ENCODE measurements at places on chromosomes 12 and 14.

DNA sequence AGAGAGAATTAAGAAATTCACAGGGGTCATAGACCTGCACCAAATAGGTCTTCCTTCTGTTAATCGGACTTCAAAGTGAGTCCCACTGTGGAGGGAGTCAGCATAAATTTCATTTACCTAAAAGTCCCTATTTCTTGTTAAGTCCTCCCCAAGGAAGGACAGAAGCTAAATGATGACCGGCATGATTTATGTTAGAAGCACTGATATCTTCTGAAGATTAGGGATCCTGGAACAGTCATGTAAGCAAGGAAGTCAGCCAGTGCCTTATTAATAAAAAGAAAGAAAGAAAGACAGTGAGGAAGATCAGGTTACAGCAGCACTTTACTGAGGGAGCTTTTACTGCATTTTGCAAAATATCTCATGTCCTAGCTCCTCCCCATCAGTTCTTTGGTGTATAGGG lies 287.5 kb downstream of the FOXG1 start:
- DNase-seq, result peak; percentile 2

GRCh38 chr14:53310412-53310811 lies 157.3 kb upstream of the DDHD1 start:
- DNase-seq, result no peak

GRCh38 chr12:49422114-49422513 lies 54.9 kb downstream of the SPATS2 start:
- DNase-seq, result no peak

DNA sequence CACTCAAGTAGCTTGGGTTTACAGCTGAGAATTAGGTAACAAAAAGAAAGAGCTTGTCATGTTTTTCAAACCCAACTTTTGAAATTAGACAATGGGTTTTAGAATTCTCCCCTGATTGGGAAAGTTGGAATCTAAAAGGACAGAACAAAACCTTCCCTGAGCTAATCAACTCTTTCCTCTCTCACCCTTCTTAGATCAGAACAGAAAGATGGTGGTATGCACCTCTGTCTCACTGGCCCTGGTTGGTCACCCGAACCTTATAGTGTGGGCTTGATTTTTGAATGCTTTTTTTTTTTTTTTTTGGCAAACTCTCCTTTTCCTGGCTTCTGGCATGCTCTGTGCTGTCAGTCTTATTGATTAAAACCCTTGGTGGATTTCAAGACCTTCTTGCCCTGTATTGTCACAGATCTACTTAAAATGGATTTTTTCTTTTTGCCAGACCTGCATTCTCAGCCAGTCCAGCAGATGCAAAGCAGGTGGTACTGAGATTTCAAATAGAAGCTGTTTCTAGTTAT lies 251.1 kb upstream of the RMST start:
- no peak for DNase-seq

- no peak for DNase-seq
These were observed 552 bp downstream of the TAPBPL start for GRCh38 chr12:6452245-6452943.

GRCh38 chr12:67420506-67420905 lies 151.3 kb downstream of the CAND1 start:
- DNase-seq, result no peak

DNA sequence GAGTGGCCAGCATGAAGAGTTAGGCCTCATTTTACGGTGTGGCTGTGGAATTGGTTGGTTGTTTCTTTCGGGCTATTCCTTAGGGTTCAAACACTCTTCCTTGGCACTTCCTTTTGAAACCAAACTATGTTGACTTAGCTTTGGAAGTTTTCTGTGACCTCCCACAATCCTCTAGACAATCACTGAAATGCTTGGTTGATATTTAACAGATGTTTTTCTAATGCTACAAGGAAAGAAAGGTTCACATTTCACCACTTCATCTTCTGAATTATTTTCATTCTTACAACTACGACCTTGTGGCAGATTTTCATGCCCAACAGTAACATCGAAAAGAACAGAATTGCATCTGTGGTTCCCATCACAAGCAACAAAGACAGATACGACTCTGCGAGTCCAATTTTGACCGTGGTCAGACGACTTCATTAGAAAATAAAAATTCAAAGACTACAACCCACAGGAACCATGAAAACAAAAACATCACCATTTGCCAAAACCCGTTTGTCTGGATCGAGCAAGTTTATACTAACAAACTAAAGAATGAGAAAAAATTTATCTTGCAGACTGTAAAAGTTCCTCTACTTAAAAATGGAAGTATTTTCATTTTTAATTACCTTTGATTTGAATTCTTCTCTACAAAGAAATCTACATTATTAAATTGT lies 16.9 kb downstream of the PRKAB1 start:
- DNase-seq, result peak; percentile 69

DNA sequence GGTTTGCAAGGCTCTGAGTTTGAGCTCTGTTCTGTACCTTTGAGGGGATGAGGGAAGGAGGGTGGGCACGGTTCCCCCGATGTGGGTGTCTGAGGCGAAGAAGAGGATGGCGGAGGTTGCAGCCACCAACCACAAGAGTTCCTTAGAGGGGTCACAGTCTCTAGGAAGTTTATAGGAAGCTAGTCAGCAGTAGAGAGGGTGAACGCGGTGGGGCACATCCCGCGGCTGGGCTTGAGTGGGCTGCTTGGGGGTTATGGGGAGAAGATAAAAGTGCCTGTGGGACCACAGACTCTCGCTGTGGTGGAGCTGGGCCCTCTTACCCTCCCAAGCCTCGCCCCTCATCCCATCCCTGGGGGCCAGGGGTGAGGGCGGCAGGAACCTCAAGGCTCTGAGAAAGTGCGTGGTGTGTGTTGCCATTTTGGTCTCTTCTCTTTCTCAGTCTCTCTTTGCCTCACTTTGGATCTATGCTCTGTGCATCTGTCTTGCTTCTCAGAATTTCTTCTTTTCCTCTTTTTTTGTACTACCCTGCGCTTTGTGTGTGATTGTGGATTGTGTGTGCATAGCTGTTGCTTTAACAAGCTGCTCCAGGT lies 2.7 kb downstream of the CD4 start:
- DNase-seq, result no peak

Measured in fibroblast of gingiva (primary cell).